Activated naive CD8-positive, alpha-beta T cell treated with anti-CD3 and anti-CD28 coated beads, Interleukin-2, amount 10 ng/mL, durations not matched to agents 7 days and 5 days (primary cell): ENCODE measurements at places on chromosomes 3 and 15. TPM values are rescaled to one million over a fixed set of nuclear protein-coding genes. Genes with fewer than 3 reads are reported as not detected.

CYP11A1 gene
- not detected for total RNA-seq

ALDH1A3 gene
- not detected for total RNA-seq

CSTA gene
- not detected for total RNA-seq

ABHD14A gene
- total RNA-seq: 11.3 TPM

DNA sequence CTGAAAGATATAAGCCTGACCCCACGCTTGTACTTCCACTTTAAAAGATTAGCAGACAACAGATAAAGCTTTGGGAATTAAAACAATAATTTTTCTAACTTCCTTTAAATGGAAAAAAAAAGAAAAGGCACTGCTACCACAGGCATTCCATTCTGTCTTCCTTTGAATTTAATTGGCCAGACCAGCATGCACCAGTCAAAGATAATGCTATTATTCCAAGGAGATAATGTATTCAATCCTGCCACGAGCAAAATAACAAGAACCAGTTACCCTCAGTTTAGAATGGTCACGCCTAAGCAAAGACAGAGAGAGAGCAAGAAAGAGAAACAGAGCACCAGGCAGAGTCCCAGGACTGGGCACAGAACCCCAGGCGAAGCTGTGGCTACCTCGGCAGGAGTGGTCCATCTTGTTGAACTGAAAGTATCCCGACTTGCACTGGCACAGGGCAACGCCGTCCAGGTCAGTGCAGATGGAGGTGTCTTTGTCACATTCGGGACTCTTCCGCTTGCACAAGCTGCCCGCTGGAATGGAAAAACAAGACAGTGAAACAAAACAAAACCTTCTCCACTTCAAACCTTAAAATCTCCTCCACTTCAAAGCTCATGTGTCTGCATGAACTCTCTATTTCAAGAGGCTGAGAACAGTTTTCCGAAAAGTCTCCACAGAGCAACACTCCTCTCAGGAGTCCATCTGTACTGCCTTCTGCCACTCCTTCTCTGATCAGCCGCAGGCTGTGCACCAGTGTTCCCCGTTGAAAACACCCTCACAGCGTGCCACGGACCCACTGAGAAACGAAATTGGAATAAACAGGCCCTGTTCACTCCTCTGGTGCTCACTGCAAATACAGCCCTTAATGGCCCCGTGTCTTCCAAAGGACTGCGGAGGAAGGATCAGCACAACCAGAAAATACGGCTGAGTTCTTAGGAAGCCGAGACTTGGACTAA lies 58.2 kb downstream of the HEG1 start:
- H3K27ac ChIP-seq: peak overlapping the region; percentile 34
- no peaks in the 10 kb centered on the region for H3K27me3 ChIP-seq
- no peak for DNase-seq

GRCh38 chr3:16224325-16224724 lies 40.4 kb downstream of the DPH3 start:
- H3K4me1 ChIP-seq: peaks cover 2% of the 10 kb centered on the region
- no peaks in the 10 kb centered on the region for H3K27me3 ChIP-seq
- H3K36me3 ChIP-seq: no peaks in the 10 kb centered on the region

GRCh38 chr3:35659768-35660167 lies 20.4 kb downstream of the ARPP21 start:
- no peak for DNase-seq
- no peak overlapping the region for H3K27ac ChIP-seq
- H3K36me3 ChIP-seq: no peaks in the 10 kb centered on the region
- H3K4me3 ChIP-seq: no peak overlapping the region

DNA sequence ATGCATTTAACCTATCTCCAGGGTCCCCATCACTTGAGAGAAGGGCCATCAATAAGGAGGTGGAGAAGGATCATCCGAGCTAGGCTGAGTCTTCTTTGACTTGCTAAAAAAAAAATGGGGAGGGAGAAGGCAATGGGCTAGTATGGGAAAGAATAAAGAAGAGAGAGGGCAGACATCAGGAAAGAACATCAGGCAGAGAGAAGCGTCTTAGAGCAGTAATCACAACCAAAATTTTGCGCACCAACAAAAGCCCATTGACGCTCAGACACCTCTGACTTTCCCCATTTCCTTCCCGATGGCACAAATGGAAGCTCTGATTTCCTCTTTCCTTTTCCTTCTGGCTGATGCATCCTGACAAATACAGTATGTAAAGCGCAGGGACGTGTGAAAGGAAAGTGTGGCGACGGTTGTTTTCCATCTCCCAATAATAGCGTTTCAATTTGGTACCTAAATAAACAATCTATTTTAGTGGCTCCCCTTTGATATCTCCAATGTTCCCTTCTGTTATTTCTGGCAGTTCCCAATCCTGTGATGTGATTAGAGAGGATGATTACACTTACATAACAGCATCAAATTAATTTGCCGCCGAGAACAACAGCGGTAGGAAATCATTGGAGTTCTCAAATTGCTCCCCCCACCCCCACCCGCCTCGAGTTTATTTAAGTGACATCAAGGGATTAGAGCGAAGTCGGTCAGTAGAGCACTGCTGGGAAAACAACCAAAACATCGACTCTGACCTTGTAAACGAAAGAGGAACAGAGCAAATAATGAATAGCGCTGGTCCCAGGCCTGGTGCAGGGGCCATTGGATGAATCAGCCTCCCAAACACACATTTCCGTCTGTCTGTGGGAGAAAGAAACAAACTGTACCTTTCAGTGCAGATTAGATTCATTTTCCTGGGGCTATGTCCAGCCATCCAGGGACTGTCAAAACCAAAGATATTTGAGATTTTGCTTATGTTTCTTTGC lies 273.3 kb upstream of the ICE2 start:
- H3K27me3 ChIP-seq: no peaks in the 10 kb centered on the region
- H3K36me3 ChIP-seq: no peaks in the 10 kb centered on the region
- no peak overlapping the region for H3K4me3 ChIP-seq
- H3K27ac ChIP-seq: no peak overlapping the region
- no peaks in the 10 kb centered on the region for H3K4me1 ChIP-seq

DNA sequence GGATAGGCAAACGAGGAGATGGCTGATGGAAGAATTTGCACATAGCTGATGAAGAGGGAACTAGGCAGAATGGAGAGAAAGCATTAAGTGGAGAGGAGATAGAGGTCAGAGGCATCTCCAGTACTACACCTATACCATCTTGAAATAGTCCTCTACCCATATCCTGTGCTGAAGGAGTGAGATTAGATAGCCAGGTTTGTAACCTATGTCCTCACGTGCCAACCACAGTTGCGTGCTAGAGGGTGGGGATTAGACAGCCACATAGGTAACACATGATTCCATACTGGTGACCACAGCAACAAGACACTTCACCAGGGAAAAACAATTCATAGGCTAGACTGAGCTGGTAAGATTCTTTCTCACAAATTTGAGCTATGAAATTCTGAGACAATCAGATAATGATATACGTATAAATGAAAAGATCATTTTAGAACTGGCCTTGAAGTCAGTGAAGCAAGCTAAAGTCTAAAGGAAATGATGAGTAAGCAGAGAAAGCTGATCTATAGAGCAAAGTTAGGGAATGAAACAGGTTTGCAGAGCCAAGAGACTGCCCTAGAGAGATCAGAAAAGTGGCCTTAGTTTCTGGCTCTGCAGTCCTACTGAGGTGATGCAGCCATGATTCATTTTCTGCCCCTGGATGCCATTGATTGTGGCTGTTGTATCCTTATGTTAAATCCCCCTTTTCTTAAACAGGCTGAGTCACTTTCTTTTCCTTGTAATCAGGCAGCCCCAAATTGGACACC lies 17.7 kb downstream of the MYNN start:
- H3K36me3 ChIP-seq: peaks cover 43% of the 10 kb centered on the region
- H3K4me3 ChIP-seq: no peak overlapping the region
- peaks cover 7% of the 10 kb centered on the region for H3K4me1 ChIP-seq
- H3K27me3 ChIP-seq: no peaks in the 10 kb centered on the region

GRCh38 chr15:25176991-25177954 lies 222.5 kb downstream of the SNRPN start:
- no peak overlapping the region for H3K4me3 ChIP-seq
- no peaks in the 10 kb centered on the region for H3K4me1 ChIP-seq
- DNase-seq: no peak
- H3K36me3 ChIP-seq: no peaks in the 10 kb centered on the region
- no peak overlapping the region for H3K27ac ChIP-seq
